ENCODE measurements at places on chromosomes 6 and 20.

DNA sequence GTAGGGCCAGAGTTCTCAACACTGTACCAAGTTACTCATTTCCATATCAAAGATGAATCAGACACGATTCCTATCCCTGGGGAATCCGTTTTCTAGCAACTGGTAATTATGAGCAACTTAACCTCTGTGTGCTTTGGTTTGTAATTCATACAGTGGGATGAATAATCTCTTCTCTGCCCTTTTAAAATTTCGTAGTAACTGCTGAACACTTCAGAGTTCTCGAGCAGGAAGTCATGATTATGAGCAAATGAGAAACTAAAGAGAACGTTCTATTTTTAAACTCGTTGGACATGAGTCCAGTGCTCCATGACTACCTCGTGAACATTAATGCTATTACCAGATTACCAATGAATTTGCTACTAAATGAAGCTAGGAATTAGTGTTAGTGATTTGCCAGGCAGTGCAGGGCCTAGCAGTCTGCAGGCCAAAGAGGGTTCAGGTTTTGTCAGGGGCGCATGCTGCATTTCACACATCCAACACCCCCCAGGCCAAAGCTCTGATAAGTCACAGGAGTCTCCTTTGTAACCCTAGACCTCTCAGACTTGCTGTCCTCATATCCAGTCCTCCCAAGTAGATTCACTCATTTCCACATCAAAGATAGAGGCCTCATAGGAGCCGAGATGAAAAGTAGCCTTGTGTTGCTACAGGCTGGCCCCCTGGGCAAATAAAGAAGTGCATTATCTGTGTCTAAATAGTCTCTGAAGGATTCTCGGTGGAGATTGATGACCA, 45.8 kb upstream of the VSTM2L start:
- DNase-seq, result no peak

- DNase-seq, result no peak
Measured at GRCh38 chr6:149108038-149108748, 209.3 kb upstream of the TAB2 start.

- DNase-seq, result no peak
Measured at GRCh38 chr6:156701966-156702365, 75.2 kb upstream of the ARID1B start.

DNA sequence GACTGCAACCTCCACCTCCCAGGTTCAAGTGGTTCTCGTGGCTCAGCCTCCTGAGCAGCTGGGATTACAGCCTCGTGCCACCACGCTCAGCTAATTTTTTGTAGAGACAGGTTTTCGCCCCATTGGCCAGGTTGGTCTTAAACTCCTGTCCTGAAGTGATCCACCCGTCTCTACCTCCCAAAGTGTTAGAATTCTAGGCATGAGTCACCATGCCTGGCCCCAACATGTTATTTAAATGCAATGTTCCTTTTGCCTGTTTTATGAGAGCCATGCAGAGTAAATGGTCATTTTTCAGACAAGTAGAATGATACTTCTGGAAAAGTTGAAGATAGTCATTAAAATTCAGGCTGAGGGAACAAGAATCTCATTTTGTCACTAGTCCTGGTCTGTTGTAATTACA, 43.8 kb upstream of the RPS6KA2 start:
- DNase-seq, result no peak

DNA sequence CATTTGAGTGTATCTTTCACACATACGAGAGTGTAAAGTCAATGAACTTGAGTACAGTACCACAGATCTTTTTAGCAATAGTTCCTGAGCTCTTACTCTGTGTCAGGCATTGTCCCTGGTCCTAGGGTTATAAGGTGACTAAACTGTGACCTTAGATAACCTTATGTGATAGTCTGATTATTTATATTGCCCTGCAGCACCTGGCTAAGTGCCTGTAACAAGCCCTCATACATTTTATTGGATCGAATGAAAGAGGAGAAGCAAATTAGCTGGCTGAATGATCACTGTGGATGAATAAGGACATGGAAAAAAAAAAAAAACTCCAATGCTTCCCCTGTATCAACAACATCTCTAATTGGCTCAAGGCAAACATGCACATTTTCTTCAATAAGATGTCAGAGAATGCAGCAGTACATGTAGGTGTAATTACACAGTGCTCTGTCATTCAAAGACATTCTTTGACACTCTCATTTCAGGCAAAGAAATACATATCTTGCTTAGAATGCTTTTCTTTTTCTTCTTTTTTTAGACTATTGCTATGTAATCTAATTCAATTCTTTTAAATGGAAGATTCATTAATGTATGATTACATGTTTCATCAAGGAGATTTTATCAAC, 153.4 kb downstream of the PHACTR1 start:
- DNase-seq, result no peak

DNA sequence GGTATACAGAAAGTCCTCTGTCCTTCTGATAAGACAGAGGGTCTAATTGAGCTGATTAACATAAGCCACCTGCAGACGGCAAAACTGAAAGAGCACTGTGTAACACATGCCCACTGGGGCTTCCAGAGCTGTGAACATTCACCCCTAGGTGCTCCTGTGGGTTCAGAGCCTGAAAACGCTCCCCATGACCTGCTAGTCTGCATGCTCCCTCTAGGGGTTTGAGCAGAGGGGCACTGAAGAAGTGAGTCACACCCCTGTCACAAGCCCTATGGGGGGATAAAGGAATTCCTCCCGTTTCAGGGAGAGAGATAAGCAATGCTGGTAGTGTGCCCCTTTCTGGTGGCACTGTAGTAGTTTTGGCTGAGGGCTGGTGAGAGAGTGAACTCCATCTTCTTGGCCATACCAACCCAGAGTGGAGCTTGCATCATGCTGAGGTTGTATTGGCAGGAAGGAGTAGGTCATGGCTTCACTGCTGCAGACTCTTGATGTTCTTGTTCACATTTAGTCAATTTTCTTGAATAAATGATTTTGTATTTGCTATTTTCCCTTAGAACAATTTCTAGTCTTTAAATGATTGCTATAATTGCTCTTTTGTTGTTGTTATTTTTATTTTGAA, 637.5 kb upstream of the MAN1A1 start:
- DNase-seq, result no peak

DNA sequence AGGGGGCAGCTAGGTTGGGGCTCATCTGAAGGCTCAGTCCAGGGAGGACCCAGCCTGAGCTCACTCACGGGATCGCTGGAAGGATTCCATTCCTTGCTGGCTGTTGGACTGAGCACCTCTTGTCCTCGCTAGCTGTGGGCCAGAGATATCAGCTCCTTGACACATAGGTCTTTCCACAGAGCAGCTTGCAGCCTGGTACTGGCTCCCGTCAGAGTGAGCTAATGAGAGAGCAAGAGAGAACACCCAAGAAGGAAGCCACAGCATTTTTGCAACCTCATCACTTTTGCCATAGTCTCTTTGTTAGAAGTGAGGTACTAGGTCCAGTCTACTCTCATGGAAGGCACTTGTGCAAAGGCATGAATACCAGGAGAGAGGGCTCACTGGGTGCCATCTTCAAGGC, 179.9 kb downstream of the CDC5L start:
- no peak for DNase-seq

GRCh38 chr6:1591926-1592325, 17.8 kb upstream of the FOXC1 start:
- DNase-seq, result no peak

- no peak for DNase-seq
Measured at GRCh38 chr20:38178065-38178491, 13.0 kb upstream of the TGM2 start.

- no peak for DNase-seq
Measured at GRCh38 chr6:97456070-97456469, 173.1 kb upstream of the MMS22L start.

DNA sequence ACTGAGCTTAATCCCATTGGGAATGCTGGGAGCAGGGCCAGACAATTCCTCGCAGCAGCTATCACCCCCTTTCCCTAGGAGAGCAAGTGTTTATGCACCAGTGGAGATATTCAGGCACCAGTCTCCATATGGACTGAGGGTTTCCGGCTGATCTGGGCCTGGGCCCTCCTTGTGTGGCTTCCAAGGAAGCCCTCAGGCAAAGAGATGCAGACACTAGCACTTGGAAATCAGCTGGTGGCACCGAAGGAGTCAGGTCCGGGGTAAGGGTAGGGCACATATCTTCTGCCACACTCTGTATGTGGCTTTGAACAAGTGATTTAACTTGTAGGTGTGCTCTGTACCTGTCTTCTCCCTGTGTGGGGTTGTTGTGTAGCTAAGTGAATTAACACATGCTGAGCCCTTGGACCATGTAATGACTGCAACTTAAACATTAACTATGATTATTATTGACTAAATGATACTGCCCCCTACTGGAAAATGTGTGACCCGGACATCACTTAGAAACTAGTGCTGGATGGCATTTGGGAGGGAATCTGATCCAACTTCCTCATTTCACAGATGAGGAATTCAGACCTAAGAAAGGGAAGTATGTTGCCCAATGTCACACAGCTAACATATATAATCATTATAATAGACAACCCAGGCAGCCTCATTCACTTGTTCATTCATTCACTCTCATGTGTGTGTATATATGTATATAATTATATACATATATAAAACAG, 19.3 kb upstream of the WFDC2 start:
- no peak for DNase-seq

DNA sequence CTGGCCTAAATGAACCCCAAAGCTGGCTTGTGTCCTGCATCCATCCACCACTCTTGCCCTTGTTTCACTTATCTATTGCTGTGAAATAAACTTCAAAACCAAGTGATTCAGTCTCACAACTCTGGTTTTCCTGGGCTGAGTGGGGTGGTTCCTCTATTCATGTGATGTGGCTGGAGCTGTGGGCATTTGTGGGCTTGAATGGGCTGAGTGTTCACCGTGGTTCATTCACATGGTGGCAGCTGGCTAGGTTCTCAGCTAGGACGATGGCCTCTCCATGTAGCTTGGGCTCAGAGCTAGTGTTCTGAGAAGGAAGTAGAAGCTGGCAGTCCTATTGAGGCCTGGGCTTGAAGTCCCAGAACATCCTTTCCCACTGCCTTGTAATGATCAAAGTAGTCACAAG, 30.4 kb downstream of the FKBP1A start:
- no peak for DNase-seq

- no peak for DNase-seq
Measured at GRCh38 chr6:134379076-134379475, 61.2 kb upstream of the SGK1 start.

DNA sequence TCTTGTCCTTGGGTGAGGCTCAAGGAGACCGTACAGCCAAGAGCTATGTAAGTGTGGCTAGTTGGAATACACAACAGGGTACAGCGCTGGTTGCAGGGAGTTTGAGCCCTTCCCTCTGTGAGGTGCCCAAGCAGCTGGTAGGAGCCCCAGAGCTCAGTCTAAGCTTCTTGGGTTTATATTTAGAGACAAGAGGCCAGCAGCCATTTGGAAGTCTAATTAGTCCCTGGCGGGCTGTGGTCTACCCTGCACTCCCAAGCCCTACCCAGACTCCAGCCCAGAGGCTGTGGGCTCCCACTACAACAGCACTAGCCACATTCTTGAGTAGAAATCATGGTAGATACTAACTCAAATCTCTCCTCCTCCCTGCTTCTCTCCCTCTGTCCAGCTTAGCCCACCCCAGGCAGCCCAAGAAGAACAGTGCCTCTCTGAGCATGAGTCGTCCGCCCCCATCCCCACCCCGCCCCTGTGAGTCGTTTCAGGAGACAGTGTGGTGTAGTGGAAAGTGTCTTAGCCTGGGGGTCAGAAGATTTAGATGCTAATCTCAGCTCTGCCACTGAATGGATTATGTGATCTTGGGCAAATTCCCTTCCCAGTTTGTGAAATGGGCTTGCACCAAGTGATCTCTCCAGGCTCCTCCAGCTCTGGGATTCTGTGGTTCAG, 37.8 kb downstream of the EIF2S2 start:
- DNase-seq, result no peak

- no peak for DNase-seq
Measured at GRCh38 chr20:9789131-9789530, 49.7 kb downstream of the PAK5 start.

DNA sequence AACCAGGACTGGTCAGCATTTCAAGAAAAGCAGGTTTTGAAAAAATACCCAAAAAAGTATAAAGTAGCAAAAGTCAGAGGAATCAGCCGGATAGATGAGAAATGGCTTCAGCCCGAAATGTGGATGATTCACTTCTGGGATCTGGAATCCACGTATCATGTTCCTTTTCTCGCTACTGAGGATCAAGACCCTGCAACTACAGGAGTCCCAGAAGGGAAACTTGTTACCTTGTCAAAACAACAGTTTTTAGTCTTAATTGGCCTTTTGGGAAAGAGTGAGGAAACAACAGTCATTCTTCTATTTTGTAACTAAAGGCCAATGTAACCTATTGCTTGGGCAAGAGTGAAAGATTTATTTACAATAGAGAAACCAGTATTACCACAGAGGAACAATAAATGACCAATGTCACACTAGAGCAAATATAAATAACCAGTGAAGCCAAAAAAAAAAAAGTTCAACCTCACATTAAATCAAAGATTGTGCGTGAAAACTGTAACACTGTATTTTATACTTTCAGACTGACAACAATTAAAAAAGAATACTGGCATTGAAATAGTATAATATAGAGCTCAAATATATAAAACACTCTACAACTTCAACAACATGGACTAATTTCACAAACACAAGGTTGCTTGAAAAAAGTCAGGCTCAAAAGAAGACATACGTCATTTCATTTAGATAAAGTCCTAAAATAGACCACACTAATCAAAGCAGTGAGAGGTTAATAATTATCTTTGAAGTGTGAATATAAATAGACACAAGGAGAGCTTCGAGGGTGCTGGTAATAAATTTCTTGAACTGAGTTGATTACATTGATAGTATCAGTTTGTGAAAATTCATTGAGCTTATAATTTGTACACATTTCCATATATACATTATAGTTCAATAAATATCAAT, 116.2 kb downstream of the GFRAL start:
- no peak for DNase-seq

DNA sequence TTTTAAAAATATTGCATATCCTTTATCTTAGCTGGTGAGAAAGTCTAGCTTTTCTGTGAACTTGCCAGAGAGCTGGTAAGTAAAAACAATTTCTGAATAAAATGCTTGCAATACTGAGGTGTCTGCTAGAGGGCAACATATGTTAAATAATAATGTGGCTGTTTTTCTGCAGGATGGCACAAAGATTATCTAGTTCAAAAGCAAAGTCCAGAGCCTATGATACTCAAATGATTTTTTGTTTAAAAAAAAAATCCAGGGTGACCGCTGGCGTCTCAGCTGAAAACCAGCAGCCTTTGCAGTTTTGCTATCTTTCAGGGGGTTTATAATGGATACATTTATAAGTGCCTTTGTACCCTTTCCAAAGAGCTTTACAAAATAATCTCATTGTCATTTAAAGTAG, 194.9 kb downstream of the PHACTR1 start:
- DNase-seq, result no peak

GRCh38 chr6:85449818-85450759, at the start of gene NT5E:
NT5E (plus strand) TSS chr6:85450083; CDS start chr6:85450140, 57 bp downstream.
- no peak for DNase-seq

- peak; percentile 22 for DNase-seq
Measured at GRCh38 chr6:148758492-148758891, 11.7 kb downstream of the UST start.

DNA sequence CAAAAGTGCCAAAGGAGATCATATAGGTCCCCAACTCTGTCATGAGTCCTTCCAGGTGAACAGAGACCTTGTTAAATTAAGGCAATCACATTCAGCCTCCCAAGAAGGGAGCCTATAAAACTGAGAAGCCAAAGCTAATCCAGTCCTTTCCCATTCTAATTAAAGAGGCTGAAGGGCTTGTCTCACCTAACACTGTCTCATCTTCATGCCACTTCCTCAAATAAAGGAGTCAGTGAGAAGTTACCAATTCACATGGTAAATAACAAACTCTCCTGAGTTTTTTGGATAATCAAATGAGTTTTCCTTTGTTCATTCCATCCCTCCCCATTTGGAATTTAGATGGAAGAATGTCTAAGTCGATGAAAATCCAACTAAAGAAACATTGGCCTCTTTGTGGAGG, 242.8 kb downstream of the UST start:
- no peak for DNase-seq

GRCh38 chr6:1389369-1390132, at the start of gene FOXF2:
FOXF2 (plus strand) TSS chr6:1389576; CDS start chr6:1389948, 372 bp downstream.
- no peak for DNase-seq

All from caudate nucleus (tissue), 63 donors.